Activated CD4-positive, alpha-beta memory T cell treated with anti-CD3 and anti-CD28 coated beads, Interleukin-2, amount 10 ng/mL, durations not matched to agents 7 days and 5 days (primary cell): ENCODE measurements at places on chromosomes 2 and 18. TPM values are rescaled to one million over a fixed set of nuclear protein-coding genes. Genes with fewer than 3 reads are reported as not detected.
A peak's percentile ranks its signal among the peaks of the same experiment; 100 is the strongest.

DNA sequence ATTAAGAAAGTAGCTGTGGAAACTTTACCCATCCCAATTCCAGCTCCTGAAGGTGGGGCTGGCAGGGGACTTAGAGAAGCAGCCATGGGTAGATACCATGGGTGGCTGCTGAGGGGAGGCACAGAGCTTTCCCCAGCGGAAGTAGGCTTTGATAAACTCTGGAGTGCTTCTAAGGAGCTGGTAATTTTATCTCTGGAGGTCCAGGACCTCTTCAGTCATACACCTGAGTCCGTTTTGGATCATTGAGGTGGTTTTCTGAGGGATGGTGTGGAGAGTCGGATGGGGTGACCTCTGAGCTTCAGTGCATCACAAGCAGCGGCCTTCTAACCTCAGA is 36.7 kb upstream of the BMP10 start:
- peak; percentile 22 for DNase-seq
- H3K27ac ChIP-seq: peak overlapping the region; percentile 93
- H3K4me3 ChIP-seq: peak overlapping the region; percentile 34

PLEK gene
- 9.5 TPM for total RNA-seq

INPP5D gene
- total RNA-seq: 163 TPM

DNA sequence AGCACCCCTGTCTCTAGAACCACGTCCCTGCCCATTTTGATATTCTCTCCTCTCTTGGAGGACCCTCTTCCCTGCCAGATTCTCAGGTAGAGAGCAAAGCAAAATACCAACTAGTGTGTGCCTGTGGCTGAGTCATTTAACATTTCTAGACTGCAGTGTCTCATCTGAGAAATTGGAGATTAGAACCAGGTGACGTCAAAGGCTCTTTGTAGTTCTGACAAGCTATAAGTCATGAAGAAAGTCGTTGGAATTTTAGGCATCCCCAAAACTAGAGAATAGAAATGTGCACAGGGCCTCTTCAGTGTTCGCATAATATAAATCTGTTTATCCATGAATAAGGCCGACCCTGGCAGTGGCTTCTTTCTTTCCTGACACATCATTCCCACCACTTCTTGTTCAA is 74.4 kb upstream of the TANC1 start:
- peaks cover 14% of the 10 kb centered on the region for H3K27me3 ChIP-seq
- H3K27ac ChIP-seq: no peak overlapping the region
- no peak for DNase-seq
- no peak overlapping the region for H3K4me3 ChIP-seq
- no peaks in the 10 kb centered on the region for H3K36me3 ChIP-seq
- H3K4me1 ChIP-seq: no peaks in the 10 kb centered on the region

- H3K27me3 ChIP-seq: no peaks in the 10 kb centered on the region
- no peak for DNase-seq
Observed at GRCh38 chr2:213089438-213089837, 62.0 kb downstream of the IKZF2 start.

EVA1A gene
- total RNA-seq: not detected

FBXO15 gene
- total RNA-seq: 1.1 TPM

AGXT gene
- not detected for total RNA-seq

GRCh38 chr2:181984060-181984459 is 1.6 kb upstream of the PPP1R1C start:
- H3K36me3 ChIP-seq: no peaks in the 10 kb centered on the region
- H3K27ac ChIP-seq: no peak overlapping the region
- no peak for DNase-seq
- no peaks in the 10 kb centered on the region for H3K4me1 ChIP-seq

EMILIN2 gene
- total RNA-seq: 21.4 TPM

- H3K27me3 ChIP-seq: no peaks in the 10 kb centered on the region
- no peak for DNase-seq
Observed at GRCh38 chr2:120952318-120952717, 216.7 kb downstream of the GLI2 start.

DNA sequence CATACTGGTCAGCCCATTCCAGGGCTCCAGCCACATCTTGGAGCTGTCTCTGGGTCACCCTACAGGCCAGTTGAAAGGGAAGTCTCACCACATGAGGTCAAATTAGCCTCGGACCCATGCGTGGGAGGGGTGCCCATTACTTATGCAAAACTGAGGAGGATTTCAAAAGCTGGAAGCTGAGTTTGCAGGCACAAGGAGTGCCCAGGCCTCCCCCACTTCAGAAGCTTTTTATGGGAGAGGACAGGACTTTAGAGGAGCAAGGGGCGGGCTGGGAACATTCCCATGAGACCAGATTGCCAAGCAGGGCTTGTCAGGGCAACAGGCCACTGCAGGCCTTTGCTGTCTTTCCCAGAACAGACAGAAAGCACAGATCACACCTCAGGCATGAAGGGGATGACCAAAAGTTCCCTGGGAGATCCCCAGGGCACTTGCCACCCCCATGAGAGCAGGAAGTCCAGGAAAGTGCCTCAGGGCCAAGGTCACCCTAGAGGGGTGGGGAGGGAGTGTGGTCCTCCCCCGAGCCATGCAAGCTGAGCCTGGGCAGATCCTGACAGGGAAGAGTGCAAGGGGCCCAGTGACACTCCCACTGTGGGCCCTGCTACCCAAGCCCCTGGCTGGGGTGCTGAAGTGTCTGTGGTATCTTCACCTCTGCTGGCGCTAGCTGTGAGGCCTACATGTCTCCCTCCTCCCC is 267.7 kb downstream of the BCL11A start:
- no peaks in the 10 kb centered on the region for H3K4me1 ChIP-seq
- DNase-seq: no peak
- H3K4me3 ChIP-seq: no peak overlapping the region
- no peak overlapping the region for H3K27ac ChIP-seq
- H3K36me3 ChIP-seq: no peaks in the 10 kb centered on the region
- peaks cover 3% of the 10 kb centered on the region for H3K27me3 ChIP-seq

CDH2 gene
- total RNA-seq: not detected

DNA sequence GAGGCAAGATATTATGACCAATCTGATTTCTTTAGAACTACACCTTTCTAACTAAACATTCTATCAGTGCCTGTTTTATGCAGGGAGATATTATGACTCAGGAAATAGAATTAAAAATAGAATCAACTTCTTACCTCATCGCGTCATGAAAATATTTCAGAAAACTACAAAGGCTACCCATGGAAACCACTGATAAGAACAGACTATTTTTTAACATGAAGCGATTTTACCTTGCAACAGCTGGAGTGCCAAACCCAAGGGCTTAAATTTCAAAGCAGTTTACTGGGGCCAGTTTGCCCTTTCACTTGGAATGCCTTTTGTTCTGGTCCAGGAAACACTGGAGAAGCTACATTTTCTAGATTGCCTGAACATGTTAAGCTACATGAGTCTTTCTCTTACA is 304.8 kb upstream of the CCDC68 start:
- H3K27ac ChIP-seq: no peak overlapping the region

- no peak overlapping the region for H3K4me3 ChIP-seq
- no peaks in the 10 kb centered on the region for H3K4me1 ChIP-seq
- H3K36me3 ChIP-seq: no peaks in the 10 kb centered on the region
- DNase-seq: no peak
- no peak overlapping the region for H3K27ac ChIP-seq
- no peaks in the 10 kb centered on the region for H3K27me3 ChIP-seq
Observed at GRCh38 chr18:56289381-56289780, 349.0 kb downstream of the TXNL1 start.

DNA sequence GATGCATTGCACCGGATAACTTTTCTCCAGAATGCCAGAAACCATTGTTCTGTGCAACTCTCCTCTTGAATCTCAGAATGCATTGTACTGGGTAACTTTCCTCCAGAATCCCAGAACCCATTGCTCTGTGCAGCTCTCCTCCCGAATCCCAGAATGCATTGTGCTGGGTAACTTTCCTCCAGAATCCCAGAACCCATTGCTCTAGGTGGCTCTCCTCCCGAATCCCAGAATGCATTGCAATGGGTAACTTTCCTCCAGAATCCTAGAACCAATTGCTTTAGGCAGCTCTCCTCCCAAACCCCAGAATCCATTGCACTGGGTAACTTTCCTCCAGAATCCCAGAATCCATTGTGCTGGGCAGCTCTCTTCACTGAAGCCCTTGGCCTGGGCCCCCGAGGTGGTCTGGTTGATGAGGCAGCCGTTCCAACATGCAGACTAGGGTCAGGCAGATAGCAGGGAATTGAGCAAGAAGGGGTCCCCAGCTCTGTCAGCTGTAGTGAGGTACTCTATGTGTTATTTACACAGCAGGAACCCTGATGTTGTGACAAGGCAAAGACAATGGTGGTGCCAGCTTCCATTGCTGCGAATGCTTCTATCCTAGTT is 9.4 kb downstream of the FOSL2 start:
- no peak overlapping the region for H3K4me3 ChIP-seq
- H3K36me3 ChIP-seq: peaks cover 66% of the 10 kb centered on the region
- peak overlapping the region; percentile 7 for H3K27ac ChIP-seq
- no peak for DNase-seq
- H3K4me1 ChIP-seq: peaks cover 94% of the 10 kb centered on the region

- no peaks in the 10 kb centered on the region for H3K36me3 ChIP-seq
- no peak overlapping the region for H3K4me3 ChIP-seq
- DNase-seq: no peak
Observed at GRCh38 chr2:231371430-231372054, 24.0 kb upstream of the B3GNT7 start.

TSGA10 gene
- total RNA-seq: 3.7 TPM

CHST10 gene
- 3.1 TPM for total RNA-seq

CASP8 gene
- 102 TPM for total RNA-seq

CDK15 gene
- not detected for total RNA-seq

DNA sequence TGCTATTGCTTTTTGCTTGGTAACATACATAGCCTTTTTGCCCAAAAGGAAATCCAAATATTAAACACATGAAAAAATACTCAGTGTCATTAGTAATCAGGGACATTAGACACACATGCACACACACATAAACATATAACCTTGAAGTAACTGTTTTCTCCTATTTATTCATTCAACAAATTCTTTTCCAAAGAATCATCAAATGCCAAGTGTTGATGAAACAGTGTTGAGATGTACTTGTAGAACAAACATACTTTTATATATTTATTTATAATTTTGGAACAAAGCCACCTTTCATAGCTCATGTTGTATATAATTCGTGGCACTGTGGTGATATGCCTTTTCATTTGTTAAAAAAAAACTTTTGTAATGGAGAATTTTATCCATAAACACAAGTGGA is 81.0 kb downstream of the APLF start:
- no peaks in the 10 kb centered on the region for H3K27me3 ChIP-seq
- H3K4me1 ChIP-seq: no peaks in the 10 kb centered on the region
- H3K4me3 ChIP-seq: no peak overlapping the region
- no peak overlapping the region for H3K27ac ChIP-seq
- DNase-seq: no peak
- H3K36me3 ChIP-seq: peaks cover 3% of the 10 kb centered on the region

DNA sequence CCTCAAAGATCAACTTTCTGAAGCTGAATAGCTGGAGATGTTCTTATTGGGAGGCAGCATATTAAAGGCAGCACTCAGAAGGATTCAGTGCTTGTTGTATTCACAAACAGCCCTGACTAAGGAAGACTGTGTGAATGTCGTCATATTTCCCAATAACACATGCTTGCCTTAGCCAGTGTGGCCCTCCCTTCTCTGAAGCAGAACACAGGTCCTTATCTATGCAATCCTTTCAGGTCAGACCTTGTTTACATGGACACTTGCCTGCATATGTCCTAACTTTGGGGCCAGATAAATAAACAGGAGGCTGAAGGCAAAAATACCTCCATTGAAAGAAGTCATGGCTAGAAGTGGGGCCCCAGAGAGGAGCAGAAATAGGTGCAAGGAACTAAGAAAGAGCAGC is 97.2 kb downstream of the SLC4A3 start:
- H3K36me3 ChIP-seq: no peaks in the 10 kb centered on the region
- no peak overlapping the region for H3K27ac ChIP-seq
- peaks cover 8% of the 10 kb centered on the region for H3K27me3 ChIP-seq
- H3K4me3 ChIP-seq: no peak overlapping the region
- no peaks in the 10 kb centered on the region for H3K4me1 ChIP-seq

GRCh38 chr2:26632624-26633185 is 8.5 kb downstream of the CIB4 start:
- no peak overlapping the region for H3K4me3 ChIP-seq
- H3K27ac ChIP-seq: no peak overlapping the region
- H3K36me3 ChIP-seq: no peaks in the 10 kb centered on the region
- DNase-seq: no peak
- H3K27me3 ChIP-seq: peaks cover 3% of the 10 kb centered on the region
- H3K4me1 ChIP-seq: no peaks in the 10 kb centered on the region

- DNase-seq: no peak
- H3K36me3 ChIP-seq: no peaks in the 10 kb centered on the region
- H3K4me3 ChIP-seq: no peak overlapping the region
- H3K27me3 ChIP-seq: no peaks in the 10 kb centered on the region
- no peak overlapping the region for H3K27ac ChIP-seq
Observed at GRCh38 chr2:220460257-220460985, 833.0 kb downstream of the SLC4A3 start.

HAT1 gene
- total RNA-seq: 59.4 TPM

GRCh38 chr2:227826563-227826962 is 12.9 kb downstream of the CCL20 start:
- H3K27ac ChIP-seq: peak overlapping the region; percentile 68
- H3K4me3 ChIP-seq: no peak overlapping the region
- DNase-seq: no peak
- H3K27me3 ChIP-seq: peaks cover 5% of the 10 kb centered on the region
- no peaks in the 10 kb centered on the region for H3K36me3 ChIP-seq
- H3K4me1 ChIP-seq: peaks cover 11% of the 10 kb centered on the region

ANO7 gene
- 0.91 TPM for total RNA-seq

GRCh38 chr2:156320486-156321098 is 11.9 kb downstream of the NR4A2 start:
- H3K36me3 ChIP-seq: peaks cover 4% of the 10 kb centered on the region
- peaks cover 32% of the 10 kb centered on the region for H3K4me1 ChIP-seq
- peaks cover 81% of the 10 kb centered on the region for H3K27me3 ChIP-seq
- H3K27ac ChIP-seq: no peak overlapping the region

DSC3 gene
- not detected for total RNA-seq

DNA sequence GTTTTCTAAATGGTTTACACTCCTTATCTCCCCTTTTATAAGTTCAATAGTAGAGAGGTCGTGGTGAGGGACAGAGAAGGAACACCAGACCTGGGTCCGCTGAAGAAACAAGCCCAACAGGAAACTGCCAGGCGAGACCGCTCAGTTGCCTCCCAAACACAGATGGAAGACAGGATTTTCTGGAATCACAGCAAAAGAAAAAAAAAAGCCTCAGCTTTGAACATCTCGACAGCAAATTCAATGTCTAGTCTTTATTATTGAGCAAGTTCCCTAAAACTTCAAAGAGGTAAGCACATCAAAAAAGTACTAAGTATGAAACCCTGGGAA is 33.5 kb upstream of the GNAL start:
- peaks cover 4% of the 10 kb centered on the region for H3K4me1 ChIP-seq
- H3K36me3 ChIP-seq: no peaks in the 10 kb centered on the region
- no peak overlapping the region for H3K27ac ChIP-seq
- peaks cover 38% of the 10 kb centered on the region for H3K27me3 ChIP-seq
- H3K4me3 ChIP-seq: no peak overlapping the region

DNA sequence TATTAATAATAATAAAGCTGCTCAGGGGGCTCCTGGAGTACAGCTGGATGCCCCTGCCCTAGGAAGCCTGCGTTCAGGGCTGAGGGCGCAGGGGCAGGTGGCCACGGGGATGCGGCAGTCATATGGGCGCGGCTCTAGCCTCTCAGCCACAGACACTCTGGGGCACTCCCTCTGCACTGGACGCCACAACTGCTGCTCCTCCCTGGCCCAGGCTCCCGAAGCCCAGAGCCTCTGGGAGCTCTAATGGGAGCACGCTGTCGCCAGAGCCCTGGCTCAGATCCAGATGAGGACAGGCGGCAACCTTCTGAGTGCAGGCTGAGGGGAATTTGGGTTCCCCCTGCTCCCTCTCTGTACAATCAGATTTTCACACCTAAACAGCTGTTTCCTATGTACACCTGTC is 93.6 kb downstream of the MTCL1 start:
- no peaks in the 10 kb centered on the region for H3K4me1 ChIP-seq
- no peak overlapping the region for H3K27ac ChIP-seq
- peaks cover 4% of the 10 kb centered on the region for H3K27me3 ChIP-seq
- H3K4me3 ChIP-seq: no peak overlapping the region

CRYGC gene
- total RNA-seq: not detected

SPP2 gene
- not detected for total RNA-seq
